Tongue (tissue), 3 donors: ENCODE measurements at places on chromosomes 3 and 15. TPM values are rescaled to one million over a fixed set of nuclear protein-coding genes. Genes with fewer than 3 reads are reported as not detected.

- DNase-seq: peak; percentile 72
Observed at GRCh38 chr3:97981886-97982285, 9.7 kb upstream of the RIOX2 start.

GRCh38 chr3:142892714-142893113 lies 3.8 kb upstream of the PCOLCE2 start:
- DNase-seq: no peak

DNA sequence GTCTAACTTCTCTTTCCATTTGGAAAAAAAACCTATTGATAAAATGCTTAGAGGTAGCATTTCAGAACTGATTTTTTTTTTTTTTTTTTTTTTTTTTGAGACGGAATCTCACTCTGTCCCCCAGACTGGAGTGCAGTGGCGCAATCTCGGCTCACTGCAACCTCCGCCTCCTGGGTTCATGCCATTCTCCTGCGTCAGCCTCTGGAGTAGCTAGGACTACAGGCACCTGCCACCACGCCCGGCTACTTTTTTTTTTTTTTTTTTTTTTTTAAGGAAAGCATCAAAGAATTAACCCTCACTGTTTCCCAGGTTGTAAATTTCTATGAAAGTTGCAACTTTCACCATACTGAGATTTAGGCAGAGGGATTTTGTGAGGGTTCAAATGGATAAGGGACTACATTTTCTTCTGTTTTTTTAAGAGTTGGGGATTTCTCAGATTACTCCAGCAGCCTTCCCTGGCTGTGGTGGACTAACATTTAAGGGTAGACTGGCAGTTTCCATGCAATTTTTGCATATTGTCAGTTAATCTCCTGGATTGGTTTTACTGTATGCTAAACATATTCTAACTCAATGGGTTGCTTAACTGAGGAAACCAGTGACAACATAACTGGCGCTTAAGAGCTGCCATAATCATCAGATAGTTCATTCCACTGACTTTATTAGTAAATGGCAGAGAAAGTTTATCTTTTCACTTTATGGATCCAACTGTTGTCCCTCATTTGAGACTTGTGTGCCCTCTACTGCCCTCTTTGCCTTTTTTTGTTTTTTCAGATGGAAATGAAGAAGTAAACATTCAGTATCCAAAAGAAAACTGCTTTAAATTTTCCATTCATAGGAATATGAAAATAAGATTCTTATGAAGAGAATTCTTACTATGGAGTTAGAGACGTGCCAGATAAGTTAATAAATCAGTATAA lies 93.7 kb downstream of the NPTN start:
- DNase-seq: no peak

GRCh38 chr3:47606165-47606564 lies 27.5 kb upstream of the CSPG5 start:
- DNase-seq: no peak

GRCh38 chr15:43209059-43209824 lies 11.6 kb downstream of the EPB42 start:
- DNase-seq: no peak

GRCh38 chr3:195537995-195538394 lies 5.1 kb downstream of the PPP1R2 start:
- DNase-seq: no peak

GRCh38 chr3:133295199-133295901 lies 104.5 kb upstream of the BFSP2 start:
- no peak for DNase-seq

DNA sequence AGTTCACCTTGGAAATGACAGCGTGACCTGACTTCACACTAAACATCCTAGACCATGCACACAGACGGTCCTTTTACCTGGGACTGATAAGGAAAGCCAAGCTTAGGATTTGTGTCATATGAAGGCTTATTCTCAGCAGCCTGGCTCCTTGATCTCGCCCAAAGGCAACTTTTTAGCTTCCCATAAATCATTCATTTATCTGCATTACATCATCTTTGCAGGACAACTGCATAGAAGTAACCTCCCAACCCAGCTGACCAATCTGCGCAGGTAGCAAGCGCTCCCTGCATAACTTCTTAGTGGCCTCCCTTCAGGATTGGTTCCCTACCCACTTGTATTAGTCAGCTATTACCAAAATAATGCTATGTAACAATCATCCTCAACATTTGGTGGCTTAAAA lies 389.9 kb upstream of the PROK2 start:
- no peak for DNase-seq

DNA sequence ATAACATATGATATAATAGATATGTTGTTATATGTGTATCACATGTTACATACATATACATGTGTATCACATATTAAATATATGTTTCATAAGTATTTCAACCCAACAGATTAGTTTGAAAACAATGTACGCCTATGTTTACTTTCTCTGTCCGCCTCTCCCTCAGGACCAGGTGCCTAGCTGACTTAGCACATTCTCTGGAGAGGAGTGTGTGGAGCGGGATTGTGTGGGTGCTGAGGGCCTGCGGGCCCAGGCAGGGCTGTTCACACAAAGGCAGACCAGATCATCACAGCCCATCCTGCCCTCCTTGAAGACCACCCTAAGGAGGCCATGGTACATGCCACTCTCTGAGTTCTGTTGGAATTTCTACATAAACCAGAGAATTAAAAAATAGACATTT lies 81.0 kb downstream of the PLXNA1 start:
- no peak for DNase-seq

GRCh38 chr15:100570735-100571313 lies 31.2 kb downstream of the LINS1 start:
- DNase-seq: no peak

DNA sequence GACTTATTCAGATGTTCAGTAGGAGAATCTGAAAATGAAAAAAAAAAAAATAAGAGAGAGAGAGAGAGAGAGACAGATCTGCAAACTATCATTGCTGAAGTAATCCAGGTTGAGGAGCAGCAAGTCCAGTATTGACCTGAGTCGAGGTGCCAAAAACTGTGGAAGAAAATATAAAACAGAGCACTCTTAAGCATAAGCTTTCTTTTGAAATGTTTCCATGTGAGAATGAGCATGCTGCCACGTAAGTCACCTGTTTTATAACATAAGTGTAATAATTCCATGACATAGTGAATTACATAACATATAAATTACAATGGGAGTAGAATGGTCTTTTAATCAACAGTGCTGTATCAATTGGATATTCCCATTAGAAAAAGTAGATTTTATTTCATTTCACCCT lies 218.2 kb downstream of the BCHE start:
- DNase-seq: peak; percentile 78

- peak; percentile 95 for DNase-seq
Observed at GRCh38 chr15:40092256-40092978, 16.3 kb downstream of the BMF start.

GRCh38 chr3:30578479-30578878 lies 27.9 kb upstream of the TGFBR2 start:
- DNase-seq: no peak

DNA sequence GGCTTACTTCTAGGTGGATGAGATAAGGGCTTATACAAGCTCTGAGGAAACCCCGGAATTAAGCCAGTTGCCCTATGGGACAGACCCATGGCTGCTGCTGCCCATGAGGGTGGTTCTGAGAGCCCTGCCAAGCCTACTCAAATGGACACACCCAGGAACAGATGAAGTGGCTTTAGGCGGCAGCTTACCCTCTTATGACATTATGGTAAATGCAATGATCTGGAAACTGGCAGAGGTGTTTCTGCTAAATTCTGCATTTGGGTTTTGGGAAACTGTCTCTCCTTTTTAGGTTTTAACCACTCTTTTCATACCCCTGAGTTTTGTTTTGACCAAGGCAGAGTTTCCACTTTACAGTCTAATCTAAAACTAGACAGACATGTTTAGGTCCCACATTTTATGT lies 9.0 kb upstream of the ZBED2 start:
- peak; percentile 28 for DNase-seq

DNA sequence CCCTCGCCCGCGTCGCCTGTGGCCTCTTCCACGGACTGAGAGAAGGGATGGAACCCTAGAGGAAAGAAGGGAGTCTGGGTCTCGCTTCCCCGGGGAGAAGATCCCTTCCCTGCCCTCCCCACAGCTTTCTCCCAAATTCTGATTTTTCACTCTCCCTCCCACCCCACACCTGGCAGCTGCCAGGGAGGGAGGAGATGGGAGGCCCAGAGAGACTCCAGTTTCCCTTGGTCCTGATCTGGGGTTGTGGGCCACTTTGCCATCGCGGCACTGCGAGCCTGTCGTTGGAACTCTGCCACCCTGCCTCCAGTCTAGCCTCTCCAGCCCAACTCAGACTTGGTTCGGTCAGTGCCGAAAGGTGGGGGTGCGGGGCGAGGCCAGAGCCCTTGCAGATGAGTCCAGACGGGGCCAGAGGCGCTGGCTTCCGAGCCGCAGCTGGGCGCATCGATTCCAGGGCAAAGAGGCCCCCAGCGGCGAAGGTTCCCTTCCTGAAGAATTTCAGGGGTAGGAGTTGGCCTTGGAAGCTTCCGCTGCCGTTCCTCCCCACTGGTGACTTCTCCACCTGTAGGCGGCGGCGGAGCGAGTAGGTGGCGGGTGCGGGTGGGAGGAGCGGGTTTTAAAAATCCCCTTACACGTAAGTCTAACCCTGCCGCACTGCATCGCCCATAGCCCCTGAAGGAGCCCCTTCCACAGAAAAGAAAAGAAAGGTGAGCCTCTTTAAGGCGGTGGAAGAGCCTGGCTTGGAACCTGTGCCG lies 5.2 kb downstream of the WNT5A start:
- DNase-seq: no peak

GRCh38 chr3:48268381-48268935 lies 27.6 kb downstream of the ZNF589 start:
- peak; percentile 70 for DNase-seq

DNA sequence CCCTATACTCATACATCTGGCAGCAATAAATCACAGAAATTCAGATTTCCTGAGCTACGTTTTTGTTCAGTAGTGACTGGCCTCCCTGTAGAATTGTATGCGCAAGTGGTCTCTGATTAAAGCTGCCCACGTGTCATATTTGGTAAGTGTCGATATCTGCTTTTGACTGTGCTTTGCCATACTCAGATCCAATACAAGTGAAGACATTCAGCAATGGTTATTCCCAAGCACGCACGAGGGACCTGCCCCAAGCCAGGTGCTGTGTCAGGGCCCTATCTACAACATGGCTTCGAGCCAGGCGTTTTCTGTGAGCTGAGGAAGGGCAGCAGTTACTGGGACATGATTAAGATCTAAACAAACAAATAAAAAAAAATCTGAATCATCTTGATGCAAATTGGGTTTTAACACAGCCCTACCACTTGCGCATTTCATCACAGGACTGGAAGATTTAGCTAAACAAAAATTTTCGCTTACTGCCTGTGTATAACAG lies 47.2 kb upstream of the ICE2 start:
- peak; percentile 42 for DNase-seq

- no peak for DNase-seq
Observed at GRCh38 chr3:38992117-38992760, 59.5 kb downstream of the SCN11A start.

- DNase-seq: no peak
Observed at GRCh38 chr3:98560911-98561310, 29.1 kb downstream of the GPR15 start.

- peak; percentile 94 for DNase-seq
Observed at GRCh38 chr15:99704444-99704838, 28.8 kb downstream of the LYSMD4 start.

DNA sequence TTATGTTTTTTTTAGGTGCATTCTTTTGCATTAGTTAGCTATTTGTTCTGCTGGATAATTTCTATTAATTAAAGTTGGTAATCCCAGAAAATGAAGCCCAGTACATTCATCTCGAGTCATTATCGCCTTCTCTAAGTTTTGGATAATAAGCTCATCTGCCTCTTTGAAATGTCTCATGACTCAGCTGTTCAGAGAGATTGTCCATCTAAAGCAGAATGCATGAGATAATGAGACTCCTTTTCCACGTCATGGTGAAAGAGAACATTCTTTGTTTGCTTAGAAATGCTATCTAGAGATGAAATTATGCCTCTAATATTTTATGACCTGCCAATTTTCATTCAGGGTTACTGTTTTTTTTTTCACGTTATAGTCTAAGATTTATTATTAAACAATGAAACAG lies 374.7 kb upstream of the GOLIM4 start:
- DNase-seq: no peak

The SH2D7 gene
- total RNA-seq: not detected

The SLC22A13 gene
- 0.51 TPM for total RNA-seq

The CYP8B1 gene
- not detected for total RNA-seq

The EPB42 gene
- 4.6 TPM for total RNA-seq

The DCLK3 gene
- 1.3 TPM for total RNA-seq

The CFAP100 gene
- total RNA-seq: not detected

The GRK7 gene
- total RNA-seq: not detected

The FILIP1L gene
- total RNA-seq: 72.0 TPM

The SCN11A gene
- total RNA-seq: 2.3 TPM
